IMR-90 (cell line): ENCODE measurements at places on chromosomes 16 and 17. TPM values are rescaled to one million over a fixed set of nuclear protein-coding genes. Genes with fewer than 3 reads are reported as not detected.

DNA sequence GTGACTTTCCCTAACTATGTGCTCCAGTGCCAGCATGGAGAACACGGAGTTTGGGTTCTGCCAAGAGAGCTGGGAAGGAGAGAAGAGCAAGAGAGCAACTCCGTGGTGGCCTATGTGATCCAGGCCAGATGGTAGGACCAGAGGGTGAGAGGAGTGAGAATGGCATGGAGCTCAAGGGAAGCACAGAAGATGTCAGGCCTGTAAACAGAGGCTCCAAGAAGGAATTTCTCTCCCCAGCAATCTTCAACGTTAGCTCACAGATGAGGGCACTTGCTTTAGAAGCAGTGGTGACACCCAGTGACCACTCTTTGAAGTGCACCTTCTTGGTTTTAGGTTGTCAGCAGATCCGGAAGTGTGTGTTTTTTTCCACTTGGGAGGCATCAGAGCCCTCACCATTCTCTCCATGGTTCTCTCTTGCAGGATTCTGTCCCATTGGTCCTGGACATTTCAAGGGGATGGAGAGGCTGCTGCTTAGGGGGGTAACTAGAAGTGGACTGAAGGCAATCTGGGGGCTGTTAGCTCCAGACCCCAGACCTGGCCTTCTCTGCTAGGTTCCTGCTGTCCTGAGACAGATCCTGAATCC lies 18.1 kb upstream of the TMEM98 start:
- DNase-seq = peak; percentile 84

ALOXE3 gene
- total RNA-seq = under 0.01 TPM in 2 replicates

DNA sequence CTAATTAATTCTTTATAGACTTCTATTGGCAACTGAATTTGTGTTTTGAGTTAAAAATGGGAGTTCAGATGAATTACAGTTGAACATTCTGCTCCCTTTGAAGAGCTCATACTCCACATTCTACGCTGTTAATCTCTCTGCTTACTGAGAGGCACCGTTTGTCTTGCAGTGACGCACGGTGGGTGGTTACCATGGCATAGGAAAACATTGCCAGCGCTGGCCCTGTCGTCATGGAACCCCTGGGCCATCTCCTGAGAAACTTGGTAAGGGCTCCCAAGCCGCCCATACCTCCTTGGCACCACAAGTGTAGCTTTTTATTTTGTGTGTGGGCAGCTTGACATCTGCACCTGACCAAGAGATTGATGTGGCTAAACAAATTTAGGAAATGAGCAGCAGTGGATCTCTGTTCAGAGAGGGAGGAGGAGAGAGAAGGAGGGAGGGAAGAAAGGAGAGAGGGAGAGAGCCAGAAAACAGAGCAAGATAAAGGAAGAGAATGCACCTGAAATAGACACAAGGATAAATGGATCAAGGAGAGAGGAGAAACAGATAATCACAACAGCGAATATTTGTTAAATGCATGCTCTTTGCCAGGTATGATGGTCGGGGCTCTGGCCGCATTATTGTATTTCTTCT lies 398.5 kb downstream of the HAPSTR1 start:
- no peak for DNase-seq

- DNase-seq = peak; percentile 59
These were observed 17.0 kb upstream of the RPRML start for GRCh38 chr17:46995841-46996571.

TBC1D3H gene
- total RNA-seq = not detected in 2 replicates

GPR139 gene
- total RNA-seq = not detected in 2 replicates

DNA sequence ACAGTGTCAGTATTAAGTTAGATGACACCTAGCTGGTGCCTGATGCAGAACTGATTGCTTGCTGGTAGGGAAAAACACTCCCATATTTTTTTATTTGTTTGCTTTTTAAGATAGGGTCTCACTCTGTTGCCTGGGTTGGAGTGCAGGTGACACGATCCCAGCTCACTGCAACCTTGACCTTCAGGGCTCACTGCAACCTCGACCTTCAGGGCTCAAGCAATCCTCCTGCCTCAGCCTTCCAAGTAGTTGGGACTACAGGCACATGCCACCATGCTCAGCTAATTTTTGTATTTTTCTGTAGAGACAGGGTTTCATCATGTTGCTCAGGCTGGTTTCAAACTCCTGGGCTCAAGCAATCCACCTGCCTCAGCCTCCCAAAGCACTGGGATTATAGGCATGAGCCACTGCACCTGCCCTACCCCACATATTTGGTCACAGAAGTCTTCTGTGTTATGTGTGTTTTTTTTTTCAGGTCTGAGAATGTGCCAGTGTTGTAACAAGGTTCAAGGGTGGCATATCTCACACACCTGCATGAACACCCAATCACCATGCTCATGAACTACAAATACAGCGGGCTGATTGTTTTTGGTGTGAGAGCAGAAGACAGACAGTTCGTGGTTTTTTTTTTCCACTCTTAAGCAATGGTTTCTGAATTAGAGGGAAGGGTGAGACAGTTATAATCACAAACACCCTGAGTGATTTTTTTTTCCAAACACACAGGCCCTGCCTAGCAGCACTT lies 22.8 kb downstream of the SPAG9 start:
- no peak for DNase-seq
